Activated naive CD4-positive, alpha-beta T cell treated with Interleukin-2 at 50 U/mL for 16 hours (primary cell): ENCODE measurements at places on chromosomes 4 and X.

GRCh38 chr4:5474756-5475155 is 233.6 kb downstream of the EVC2 start:
- no peak for DNase-seq

- no peak for DNase-seq
Measured at GRCh38 chrX:15960237-15960636, 105.6 kb upstream of the AP1S2 start.

DNA sequence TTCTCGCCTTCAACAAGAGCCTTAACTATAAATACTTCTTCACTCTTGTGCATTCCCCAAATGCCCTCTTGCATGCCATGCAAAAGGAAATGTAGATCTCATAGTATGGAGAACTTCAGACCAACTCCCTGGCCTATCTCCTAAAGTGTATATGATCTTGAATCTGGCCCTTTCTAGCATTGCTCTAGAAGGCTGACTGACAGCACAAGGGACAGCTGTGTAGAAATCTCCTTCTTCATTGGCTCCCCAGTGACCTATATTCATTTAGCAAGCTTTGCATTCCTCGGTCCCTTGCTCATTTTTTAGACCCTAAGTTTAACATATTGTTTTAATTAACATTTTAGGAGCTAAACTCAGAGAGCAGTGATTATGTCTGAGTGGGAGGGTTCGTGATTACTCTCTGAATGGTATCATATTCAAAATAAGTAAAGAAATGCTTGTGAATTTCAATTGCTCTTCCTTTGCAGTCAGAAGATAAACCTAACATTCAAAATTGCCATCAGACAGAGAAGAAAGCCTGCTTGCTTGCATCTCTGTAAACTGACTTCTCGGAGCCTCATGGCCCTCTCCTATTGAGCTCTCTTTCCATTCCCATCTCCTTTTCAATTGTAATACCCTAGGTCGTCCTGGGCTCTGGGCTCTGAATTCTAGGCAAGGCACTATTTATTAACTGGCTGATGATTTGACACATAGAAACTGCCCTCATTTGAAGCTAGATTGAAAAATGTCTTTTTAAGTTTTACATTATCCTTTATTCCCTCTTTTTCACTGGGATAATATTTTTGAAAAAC is 120.3 kb upstream of the PRKG2 start:
- DNase-seq, result no peak

DNA sequence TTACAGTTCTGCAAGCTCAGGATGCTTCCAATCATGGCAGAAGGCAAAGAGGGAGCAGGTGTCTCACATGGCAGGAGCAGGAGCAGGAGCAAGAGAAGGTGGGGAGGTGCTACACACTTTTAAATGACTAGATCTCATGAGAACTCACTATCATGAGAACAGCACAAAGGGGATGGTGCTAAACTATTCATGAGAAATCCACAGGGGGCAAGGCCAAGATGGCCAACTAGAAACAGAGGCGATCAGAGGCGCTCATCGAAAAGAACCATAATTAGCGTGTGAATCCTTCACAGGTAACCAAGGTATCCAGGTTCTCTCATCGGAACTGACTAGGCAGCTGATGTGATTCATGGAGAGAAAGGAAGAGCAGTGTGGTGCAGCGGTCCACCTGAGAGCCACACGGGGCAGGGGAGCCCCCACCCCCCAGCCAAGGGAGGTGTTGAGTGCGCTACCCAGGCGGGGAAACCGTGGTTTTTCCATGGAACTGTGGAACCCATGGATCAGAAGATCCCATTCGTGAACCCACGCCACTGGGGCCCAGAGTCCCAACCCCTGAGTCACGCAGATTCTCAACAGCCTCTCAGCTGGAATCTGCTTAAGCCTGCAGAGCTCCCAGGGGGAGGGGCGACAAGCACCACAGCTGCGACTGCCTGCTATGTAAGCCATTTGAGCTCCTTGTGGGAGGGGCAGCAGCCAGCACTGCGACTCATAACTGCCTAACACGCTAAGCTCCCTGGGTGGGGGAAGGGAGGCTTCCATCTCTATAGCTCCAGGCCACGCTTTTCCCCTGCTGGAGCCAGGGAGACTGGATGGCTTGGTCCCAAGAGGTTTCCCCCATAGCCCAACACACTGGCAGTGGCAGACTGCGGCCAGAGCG is 46.7 kb downstream of the FGF16 start:
- DNase-seq, result no peak
